T-helper 1 cell (primary cell): ENCODE measurements at places on chromosomes 5 and 9.

GRCh38 chr9:118940473-118940872 is 428.8 kb downstream of the BRINP1 start:
- no peak for DNase-seq

GRCh38 chr5:169691471-169691870 is 54.4 kb downstream of the DOCK2 start:
- no peak for DNase-seq

GRCh38 chr5:177982072-177982727 is 13.8 kb downstream of the PROP1 start:
- DNase-seq = no peak

DNA sequence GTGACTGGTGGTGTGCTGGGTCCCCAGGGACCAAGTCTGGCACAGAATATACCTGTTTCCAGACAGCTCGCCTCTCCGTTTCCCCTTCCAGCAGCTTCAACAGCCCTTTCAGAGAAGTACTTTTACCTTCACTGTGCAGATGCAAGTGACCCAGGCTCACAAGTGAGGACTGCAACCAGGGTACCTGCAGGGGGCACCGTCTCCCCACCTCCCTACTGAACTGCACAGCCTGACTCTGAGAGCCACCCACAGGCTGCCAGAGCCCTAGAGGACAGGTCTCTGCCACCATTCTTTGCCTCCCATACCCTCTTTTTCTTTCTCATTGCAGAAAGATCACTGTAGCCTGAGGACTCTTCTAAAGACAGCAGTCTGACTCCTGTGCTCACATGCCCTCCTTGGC is 15.4 kb downstream of the IL9 start:
- DNase-seq = no peak

DNA sequence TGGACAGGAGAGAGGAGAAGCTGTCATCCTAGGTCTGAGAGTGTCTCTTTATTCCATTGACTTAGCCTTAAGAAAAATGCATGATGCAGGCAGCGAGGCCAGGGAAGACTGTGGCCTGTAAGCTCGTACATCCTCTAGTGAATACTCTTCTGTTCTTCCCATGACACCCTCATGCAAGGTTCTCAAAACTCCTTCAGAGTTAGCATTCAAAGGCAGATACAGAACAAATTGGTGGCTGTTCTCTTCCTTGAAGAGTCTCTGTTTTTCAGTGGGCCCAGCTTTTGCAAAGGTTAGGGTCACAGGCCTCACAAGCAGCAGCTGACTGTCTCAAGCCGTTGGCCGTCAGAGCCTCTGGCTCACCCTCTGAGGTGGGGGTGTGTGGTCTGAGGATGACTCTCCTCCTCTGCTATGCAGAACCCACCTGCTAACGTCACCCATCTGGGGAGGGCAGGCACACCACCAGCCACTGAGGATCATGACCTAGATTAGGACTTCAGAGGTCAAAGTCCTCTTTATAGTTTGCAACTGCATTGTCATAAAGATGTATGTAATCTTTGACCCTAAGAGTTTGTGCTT is 15.1 kb downstream of the ADCY2 start:
- DNase-seq = no peak
